Cardiac muscle cell (in vitro differentiated cells and primary cell): ENCODE measurements at places on chromosomes 5 and 9. TPM values are rescaled to one million over a fixed set of nuclear protein-coding genes. Genes with fewer than 3 reads are reported as not detected.

The SCGB3A2 gene
- 0.37 TPM in 1 of 2 replicates, not detected in the other for polyA plus RNA-seq

The SLC4A9 gene
- 0.06 TPM in 1 of 2 replicates, not detected in the other for polyA plus RNA-seq

The CDO1 gene
- 14.5 and 16.1 TPM in 2 replicates for polyA plus RNA-seq

DNA sequence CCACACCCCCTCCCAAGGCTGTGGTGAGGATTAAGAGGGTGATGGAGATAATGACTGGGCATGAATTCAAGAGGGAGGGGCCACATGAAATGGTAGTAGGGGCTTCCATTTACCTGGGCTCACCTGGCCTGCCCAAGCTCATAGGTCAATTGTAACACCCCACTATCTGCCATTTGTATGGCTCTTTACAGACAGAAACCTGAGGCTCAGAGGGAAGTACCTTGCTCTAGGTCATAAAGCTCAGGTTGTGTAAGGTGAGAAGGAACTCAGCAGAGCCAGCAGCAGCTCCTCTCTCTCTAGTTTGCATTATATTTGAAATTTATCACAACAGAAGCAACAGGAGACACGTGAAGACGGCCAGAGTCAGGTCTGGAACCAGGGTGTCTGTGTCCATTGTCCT is 133.4 kb upstream of the ALDH1B1 start:
- H3K36me3 ChIP-seq: no peaks in the 10 kb centered on the region
- H3K4me1 ChIP-seq: no peaks in the 10 kb centered on the region
- no peaks in the 10 kb centered on the region for H3K27me3 ChIP-seq
- H3K4me3 ChIP-seq: no peak overlapping the region

DNA sequence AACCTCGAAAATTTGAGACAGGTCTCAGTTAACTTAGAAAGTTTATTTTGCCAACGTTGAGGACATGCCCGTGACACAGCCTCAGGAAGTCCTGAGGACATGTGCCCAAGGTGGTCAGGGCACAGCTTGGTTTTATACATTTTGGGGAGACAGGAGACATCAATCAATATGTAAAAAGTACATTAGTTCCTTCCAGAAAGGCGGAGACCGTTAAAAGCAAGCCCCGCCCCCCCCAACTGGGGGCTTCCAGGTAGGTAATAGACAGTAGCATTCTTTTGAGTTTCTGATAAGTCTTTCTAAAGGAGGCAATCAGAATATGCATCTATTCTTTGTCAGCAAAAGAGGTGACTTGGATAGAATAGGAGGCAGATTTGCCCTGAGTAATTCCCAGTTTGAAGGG is 599 bp upstream of the MOCS2 start:
- DNase-seq: no peak
- peaks cover 4% of the 10 kb centered on the region for H3K4me1 ChIP-seq
- H3K36me3 ChIP-seq: no peaks in the 10 kb centered on the region
- H3K27ac ChIP-seq: peak overlapping the region; percentile 74
- peak overlapping the region; percentile 65 for H3K4me3 ChIP-seq

DNA sequence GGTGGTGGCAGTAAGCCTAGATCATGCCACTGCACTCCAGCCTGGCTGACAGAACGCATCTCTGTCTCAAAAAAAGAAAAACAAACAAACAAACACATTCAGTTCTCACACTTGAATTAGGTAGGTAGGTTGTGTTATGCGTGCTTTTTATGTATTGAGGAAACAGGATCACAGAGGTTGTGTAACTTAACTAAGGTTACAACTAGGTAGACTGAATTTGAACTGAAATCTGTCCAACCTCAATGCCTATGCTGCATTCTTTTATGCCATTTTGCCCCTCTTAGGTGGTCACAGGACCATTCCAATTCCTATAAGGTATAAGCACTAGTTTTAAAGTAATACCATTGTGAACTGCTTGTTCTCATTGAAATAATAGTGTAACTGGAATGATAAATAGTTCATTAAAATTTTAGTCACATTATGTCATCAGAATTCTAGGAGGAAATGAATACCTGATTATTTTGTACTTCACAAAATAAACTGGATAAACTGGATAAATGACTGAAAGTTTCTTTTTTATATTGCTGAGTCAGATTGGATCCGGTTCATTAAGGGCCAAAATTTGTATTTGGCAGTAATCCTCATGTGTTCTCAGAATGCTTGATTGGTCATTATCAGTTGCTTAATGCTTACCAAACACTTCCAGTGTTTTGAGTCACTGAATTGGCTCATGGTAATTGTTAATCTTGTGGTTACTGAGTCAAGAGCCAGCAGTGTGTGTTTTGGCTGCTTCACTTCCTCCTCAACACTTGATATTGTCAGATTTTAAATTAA is 7.1 kb downstream of the UBAP1 start:
- peak overlapping the region; percentile 17 for H3K27ac ChIP-seq
- H3K27me3 ChIP-seq: no peaks in the 10 kb centered on the region
- no peaks in the 10 kb centered on the region for H3K4me1 ChIP-seq
- H3K4me3 ChIP-seq: no peak overlapping the region
- DNase-seq: peak; percentile 96
- H3K36me3 ChIP-seq: no peaks in the 10 kb centered on the region
